ENCODE measurements at places on chromosomes 13 and 19. TPM values are rescaled to one million over a fixed set of nuclear protein-coding genes. Genes with fewer than 3 reads are reported as not detected.

CEACAM8 gene
- not detected for total RNA-seq

DIAPH3 gene
- total RNA-seq = not detected

ODAD3 gene
- not detected for total RNA-seq

COMP gene
- total RNA-seq = not detected

GRCh38 chr13:108527844-108528243 is 101.6 kb upstream of the MYO16 start:
- DNase-seq = no peak
- H3K4me1 ChIP-seq = no peaks in the 10 kb centered on the region
- H3K4me3 ChIP-seq = no peak overlapping the region
- no peak overlapping the region for H3K27ac ChIP-seq

DNA sequence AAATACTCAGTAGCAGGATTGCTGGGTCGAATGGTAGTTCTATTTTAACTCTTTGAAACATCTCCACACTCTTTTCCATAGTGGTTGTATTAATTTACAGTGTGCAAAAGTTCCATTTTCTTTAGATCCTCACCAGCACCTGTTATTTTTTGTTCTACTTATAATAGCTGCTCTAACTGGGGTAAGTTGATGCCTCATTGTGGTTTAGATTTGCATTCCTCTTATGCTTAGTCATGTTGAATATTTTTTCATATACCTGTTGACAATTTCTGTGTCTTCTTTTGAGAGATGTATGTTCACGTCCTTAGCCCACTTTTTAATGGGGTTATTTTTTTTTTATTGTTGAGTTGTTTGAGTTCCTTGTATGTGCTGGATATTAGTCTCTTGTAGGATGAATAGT is 144.6 kb downstream of the NBEA start:
- H3K36me3 ChIP-seq = no peaks in the 10 kb centered on the region
- H3K4me3 ChIP-seq = no peak overlapping the region
- DNase-seq = no peak
- no peaks in the 10 kb centered on the region for H3K4me1 ChIP-seq
- no peak overlapping the region for H3K27ac ChIP-seq

GRCh38 chr13:83831796-83832195 is 50.5 kb downstream of the SLITRK1 start:
- no peaks in the 10 kb centered on the region for H3K4me1 ChIP-seq
- H3K36me3 ChIP-seq = peaks cover 3% of the 10 kb centered on the region
- H3K4me3 ChIP-seq = no peak overlapping the region
- H3K27me3 ChIP-seq = no peaks in the 10 kb centered on the region

DNA sequence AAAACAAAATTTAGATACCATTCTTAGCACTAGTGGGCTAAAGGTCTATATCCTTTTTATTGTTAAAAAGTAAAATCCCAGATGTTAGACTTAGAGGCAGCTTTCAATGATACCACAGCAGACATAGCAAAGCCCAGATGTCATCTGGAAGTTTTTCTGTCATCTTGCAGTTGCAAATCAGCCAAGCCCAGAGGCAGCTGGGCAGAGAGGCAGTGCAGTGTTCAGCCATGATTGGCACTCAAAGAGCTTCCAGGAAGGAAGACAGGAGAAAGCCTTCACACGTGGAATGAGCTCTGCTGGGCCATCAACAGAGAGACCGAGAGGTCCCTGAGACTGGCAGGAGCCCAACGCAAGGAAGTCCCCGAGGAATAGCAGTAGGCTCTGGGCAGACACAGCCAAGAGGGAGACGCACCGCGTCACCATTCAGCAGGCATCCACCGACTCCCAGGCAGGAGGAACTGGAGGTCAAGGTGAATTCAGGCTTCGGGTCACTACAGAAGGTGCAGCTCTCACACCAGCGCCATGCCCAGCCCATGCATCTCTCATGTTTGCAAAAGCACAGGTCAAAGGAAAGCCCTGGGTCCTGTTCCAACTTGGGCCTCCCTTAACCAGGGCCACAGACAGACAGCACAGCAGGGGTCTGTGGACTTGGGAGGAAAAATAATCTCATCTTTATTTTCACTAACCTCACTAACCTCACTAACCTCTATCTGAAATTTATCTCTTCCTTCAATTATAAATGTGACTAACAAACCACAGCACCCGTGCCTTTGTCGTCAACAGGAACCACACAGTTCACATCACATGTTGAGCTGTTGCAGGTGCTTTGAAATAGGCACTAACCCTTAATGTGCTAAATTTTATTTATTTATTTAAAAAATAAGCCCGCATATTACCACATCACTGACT is 54.9 kb downstream of the TUBGCP3 start:
- H3K27ac ChIP-seq = no peak overlapping the region
- no peak for DNase-seq
- peaks cover 2% of the 10 kb centered on the region for H3K36me3 ChIP-seq
- peaks cover 8% of the 10 kb centered on the region for H3K4me1 ChIP-seq
- H3K27me3 ChIP-seq = no peaks in the 10 kb centered on the region
- H3K4me3 ChIP-seq = no peak overlapping the region

GRCh38 chr19:5973867-5974635 is 3.9 kb downstream of the RANBP3 start:
- peak overlapping the region; percentile 95 for H3K27ac ChIP-seq
- no peaks in the 10 kb centered on the region for H3K27me3 ChIP-seq
- H3K4me1 ChIP-seq = peaks cover 49% of the 10 kb centered on the region
- no peak for DNase-seq
- H3K4me3 ChIP-seq = no peak overlapping the region

GRCh38 chr13:99830931-99831330 is 140.6 kb downstream of the ZIC5 start:
- H3K27me3 ChIP-seq = no peaks in the 10 kb centered on the region
- H3K4me3 ChIP-seq = no peak overlapping the region
- no peak overlapping the region for H3K27ac ChIP-seq
- no peak for DNase-seq
- H3K4me1 ChIP-seq = peaks cover 10% of the 10 kb centered on the region

DNA sequence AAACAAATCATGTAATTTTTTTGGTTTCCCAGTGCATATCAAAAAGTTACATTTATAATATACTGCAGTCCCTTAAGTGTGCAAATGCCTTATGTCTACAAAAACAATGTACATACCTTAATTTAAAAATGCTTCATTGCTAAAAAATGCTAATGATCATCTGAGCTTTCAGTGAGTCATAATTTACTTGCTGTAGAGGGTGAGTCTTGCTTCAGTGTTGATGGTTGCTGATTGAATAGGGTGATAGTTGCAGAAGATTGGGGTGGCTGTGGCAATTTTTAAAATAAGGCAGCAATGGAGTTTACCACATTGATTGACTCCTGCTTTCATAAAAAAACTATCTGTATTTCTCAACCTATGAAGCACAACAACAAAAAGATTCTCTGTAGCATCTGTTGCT is 613.9 kb downstream of the TBC1D4 start:
- H3K36me3 ChIP-seq = no peaks in the 10 kb centered on the region
- no peak overlapping the region for H3K27ac ChIP-seq
- H3K4me3 ChIP-seq = no peak overlapping the region
- no peak for DNase-seq
- no peaks in the 10 kb centered on the region for H3K27me3 ChIP-seq

DNA sequence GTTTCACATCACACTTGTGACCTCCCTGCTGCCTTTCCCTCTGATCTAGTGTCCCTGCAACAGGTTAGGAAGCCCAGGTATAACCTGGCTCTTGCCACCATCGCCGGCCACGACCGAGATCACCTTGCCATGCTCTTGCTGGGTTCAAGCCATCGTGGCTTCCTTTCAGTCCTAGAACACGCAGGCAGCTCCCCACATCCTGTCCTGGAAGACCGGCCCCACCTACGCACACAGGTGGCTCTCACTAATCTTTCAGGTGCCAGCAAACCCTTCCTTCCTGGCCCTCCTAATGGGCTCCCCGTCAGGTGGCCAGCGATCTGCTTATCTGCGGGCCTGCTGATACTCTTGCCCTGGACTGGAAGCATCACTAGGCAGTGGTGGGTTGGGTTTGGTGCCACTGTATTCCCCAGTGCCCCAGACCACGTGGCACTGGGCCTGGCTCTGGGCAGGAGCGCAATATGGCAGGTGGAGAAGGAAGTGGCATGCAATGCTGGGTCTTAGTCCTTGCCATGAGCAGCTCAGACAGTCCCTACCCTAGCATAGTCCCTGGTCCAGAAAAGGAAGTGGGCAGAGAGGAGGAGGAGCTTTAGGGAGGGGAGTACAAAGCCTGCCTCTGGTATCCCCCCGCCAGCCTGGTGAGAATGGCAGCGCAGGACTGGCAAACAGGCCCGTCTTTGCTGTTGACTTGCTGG is 11.8 kb downstream of the PPP1R37 start:
- peak overlapping the region; percentile 94 for H3K27ac ChIP-seq
- no peak for DNase-seq
- no peaks in the 10 kb centered on the region for H3K36me3 ChIP-seq
- no peaks in the 10 kb centered on the region for H3K27me3 ChIP-seq

DNA sequence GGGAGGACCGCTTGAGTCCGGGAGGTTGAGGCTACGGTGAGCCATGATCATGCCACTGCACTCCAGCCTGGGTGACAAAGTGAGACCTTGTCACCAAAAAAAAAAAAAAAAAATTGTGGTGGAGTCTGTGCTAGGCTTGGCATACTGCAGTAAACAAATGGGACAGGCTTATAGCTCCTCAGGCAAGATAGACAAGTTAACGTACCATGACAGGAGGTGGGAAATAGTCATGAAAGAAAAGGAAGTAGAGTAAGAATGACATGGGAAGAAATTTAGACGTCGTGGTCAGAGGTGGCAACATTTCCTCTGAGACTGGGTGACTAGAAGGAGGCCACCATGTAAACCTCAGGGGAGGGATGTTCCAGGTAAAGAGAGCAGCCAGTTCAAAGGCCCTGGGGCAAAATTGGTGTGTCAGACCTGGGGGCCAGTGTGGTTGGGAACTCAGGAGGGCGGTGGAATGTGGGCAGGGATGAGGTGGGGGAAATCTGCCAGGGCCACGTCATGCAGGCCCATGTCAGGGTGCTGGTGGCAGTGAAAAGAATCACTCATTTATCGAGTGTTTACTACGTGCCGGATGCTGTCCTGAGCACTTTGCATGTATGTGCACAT is 5.6 kb downstream of the SNRPA start:
- H3K36me3 ChIP-seq = peaks cover 11% of the 10 kb centered on the region
- H3K27me3 ChIP-seq = no peaks in the 10 kb centered on the region

DNA sequence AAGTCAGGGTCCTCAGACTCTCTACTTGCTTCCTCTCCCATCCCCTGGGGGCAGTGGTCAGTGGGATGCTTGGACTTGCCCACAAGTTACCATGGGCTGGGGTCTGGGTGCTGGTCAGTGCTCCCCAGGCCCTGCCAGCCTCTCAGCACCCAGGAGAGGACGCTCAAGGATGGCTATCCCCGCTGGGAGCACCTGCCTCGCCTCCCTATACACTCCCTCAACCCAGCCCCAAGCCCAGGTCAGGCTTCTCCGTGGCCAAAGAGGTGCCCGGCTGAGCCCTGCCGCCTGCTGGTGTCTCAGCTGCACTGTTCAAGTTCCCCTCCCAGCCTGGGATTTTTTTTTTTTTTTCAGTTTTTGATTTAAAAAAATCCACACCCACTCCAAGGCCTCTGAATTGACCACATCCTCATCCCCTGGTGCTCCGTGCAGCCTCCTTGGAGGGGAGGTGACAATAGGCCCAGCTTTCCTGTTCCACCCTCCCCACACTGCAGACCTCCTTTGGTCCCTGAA is 10.8 kb downstream of the F2RL3 start:
- DNase-seq = no peak
- H3K36me3 ChIP-seq = no peaks in the 10 kb centered on the region
- peaks cover 25% of the 10 kb centered on the region for H3K4me1 ChIP-seq
- peak overlapping the region; percentile 57 for H3K27ac ChIP-seq
- H3K4me3 ChIP-seq = peak overlapping the region; percentile 75

DNA sequence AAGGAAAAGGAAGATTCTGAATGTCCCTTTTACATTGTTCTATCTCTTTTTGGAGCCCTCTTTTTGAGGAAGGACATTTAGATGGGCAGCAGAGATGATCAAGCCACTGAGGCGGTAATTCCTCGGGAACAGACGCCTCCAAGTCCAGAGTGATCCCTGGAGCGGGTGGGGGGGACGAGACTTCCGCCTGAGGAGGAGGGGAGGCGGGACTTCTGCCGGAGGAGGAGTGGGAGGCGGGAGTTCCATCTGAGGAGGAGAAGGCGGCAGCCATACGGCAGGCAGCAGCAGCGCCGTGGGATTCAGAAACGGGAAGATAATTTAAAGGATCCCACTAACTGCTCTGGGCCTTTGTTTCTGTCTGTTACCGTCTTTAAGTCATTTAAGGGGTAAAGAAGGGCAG is 37.6 kb upstream of the CD177 start:
- no peak for DNase-seq
- H3K27me3 ChIP-seq = peaks cover 15% of the 10 kb centered on the region
- H3K27ac ChIP-seq = no peak overlapping the region
- no peak overlapping the region for H3K4me3 ChIP-seq
- no peaks in the 10 kb centered on the region for H3K36me3 ChIP-seq
